ELR (cell line): ENCODE measurements at places on chromosomes 13 and 19.

GRCh38 chr13:80173224-80173623 lies 167.7 kb downstream of the SPRY2 start:
- DNase-seq: no peak

- DNase-seq: peak; percentile 26
Measured at GRCh38 chr19:42323852-42324654, 1.4 kb upstream of the MEGF8 start.

- DNase-seq: no peak
Measured at GRCh38 chr19:55578761-55579747, 1.6 kb downstream of the ZNF579 start.

DNA sequence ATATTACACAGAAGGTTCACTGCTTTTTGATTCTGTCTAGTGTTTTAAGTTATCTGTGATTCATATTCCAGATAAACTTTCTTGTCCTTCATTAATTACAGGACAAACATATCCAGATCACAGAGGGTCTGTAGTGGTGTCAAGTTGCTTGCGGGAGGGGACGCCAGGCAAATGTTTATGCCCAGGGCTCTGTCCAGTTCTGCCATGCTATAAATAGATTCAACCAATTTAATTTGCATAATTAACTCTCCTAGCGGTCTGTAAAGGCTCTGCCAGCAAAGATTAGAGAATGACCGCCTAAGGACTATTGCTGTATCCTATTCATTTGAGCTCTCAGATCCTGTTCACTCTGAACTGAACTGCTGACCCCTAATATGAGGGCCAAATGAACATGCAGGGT lies 59.7 kb upstream of the TRPC4 start:
- no peak for DNase-seq

- DNase-seq: no peak
Measured at GRCh38 chr19:58429745-58430144, 10.2 kb downstream of the ZNF132 start.

- no peak for DNase-seq
Measured at GRCh38 chr19:4568886-4569285, 9.4 kb upstream of the SEMA6B start.

DNA sequence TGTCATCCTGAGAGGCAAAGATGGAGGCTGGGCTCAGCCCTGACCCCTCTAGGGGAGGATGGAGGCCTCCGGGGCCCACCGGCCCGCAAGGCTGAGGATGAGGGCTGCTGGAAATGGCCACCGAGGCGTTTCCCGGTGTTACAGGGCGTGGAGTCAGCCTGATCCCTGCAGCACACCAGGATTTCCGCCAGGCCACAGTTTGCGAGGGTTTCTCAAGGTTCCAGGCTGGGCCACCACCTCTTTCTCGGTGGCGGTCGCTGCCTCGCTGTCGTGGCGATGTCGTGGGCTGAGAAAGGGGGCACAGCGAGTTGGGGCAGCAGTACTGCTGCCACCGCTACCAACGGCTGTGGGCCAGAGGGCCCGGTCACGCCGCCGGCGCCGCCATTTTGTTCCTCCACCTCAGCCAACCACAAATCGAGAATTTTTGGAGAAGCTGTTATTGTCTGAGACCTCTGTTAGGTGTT lies at the start of gene CSNK1A1L:
Gene CSNK1A1L, minus strand, starts transcription at position 414 of the 464 bp plus-strand sequence. Its CDS starts 408 bp downstream, at position 6.
- DNase-seq: no peak

- no peak for DNase-seq
Measured at GRCh38 chr19:43522929-43523328, 4.1 kb downstream of the ETHE1 start.

- DNase-seq: no peak
Measured at GRCh38 chr13:68026077-68026476, 795.9 kb upstream of the PCDH9 start.

DNA sequence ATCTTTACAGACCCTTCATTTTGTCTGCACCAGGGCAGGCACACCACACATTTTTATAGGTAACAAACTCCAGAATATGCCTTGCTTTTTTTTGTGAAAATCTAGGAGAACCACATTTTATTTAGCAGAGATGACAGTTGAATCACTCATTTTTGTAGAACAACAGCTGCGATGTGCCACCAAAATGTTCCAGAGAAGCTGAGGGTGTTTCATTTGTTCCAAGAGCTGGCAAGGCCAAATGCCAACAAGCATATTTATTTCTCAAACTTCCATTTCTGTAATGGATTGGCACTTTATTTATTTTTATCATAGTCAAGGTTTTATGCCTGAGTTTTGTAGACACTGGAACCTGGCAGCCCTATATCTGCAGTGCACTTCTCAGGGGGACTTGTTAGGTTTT lies 10.4 kb downstream of the OLFM4 start:
- no peak for DNase-seq

DNA sequence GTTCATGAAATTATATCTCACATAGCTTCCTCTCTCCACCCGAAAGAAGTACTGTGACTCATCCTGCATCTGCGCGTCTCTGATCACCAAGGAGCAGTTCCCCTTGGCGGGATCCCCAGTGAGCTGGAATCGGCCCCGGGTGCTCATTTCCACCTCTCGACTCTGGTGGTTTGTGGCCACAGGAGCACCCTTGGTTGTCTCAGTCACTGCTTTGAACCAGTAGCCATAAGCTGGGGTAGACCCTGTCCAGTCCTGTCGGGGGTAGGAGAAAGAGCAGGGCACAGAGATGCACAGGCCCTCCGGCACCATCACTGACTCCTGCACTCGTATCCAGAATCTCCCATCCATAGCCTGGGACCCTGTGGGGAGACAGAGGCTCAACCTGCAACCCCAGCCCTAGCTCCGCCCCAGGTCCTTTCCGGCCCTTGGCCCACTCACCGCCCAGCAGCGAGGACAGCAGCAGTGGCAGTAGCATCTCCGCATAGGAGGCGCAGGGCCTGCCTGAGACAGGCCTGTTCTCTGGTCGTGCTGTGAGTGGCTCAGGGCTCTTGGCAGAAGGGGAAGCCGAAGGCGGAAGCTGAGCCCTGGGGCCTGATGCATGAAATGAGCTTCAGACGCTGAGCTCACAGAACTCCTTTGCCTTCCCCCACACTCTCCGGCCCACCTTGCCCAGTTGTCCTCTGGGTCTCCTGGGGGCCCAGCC lies at the start of gene SIGLEC10:
Gene SIGLEC10, minus strand, starts transcription at position 536 of the 703 bp plus-strand sequence. Its CDS starts 61 bp downstream, at position 475.
- DNase-seq: peak; percentile 36

DNA sequence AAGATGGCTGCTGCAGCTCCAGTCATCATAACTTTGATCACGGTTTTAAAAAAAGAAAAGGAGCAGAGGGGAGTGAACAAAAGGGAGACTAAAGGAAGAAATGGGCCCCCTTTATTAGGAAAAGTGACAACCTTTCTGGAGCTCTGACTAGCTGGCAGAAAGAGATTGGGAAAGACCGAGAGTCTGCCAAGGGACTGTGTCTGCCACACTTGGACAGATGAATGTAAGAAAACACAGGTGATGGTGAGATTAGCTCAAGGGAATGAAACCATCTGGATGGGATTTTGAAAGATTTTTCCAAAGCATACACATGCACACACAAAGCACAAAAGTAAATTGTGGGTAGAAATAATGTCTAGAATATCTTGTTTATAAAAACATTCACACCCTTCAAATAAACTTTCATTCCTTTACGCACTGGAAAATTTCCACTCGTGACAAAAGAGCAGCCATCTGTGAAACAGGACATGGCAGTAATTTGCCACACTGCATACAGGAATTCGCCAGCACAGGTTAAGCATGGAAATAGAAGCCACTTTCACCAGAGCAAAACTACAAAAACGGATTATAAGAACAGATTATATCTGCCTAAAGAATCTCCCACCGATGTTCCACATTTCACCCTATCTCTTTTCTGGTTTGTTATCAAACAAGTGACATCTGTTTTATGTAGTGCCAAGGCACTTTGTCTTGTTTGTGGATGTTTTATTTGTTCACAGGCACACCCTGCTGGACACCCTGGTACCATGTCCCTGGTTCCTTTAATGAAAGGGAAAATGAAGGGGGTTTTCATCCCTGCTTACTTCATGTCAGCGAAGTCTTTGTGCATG lies 819.5 kb downstream of the DIAPH3 start:
- DNase-seq: no peak
